ENCODE measurements at places on chromosomes 1 and 21.

- DNase-seq: no peak
These were observed 176.9 kb downstream of the FASLG start for GRCh38 chr1:172835834-172836233.

GRCh38 chr1:116478621-116479020, 92.2 kb downstream of the CD58 start:
- DNase-seq: no peak

DNA sequence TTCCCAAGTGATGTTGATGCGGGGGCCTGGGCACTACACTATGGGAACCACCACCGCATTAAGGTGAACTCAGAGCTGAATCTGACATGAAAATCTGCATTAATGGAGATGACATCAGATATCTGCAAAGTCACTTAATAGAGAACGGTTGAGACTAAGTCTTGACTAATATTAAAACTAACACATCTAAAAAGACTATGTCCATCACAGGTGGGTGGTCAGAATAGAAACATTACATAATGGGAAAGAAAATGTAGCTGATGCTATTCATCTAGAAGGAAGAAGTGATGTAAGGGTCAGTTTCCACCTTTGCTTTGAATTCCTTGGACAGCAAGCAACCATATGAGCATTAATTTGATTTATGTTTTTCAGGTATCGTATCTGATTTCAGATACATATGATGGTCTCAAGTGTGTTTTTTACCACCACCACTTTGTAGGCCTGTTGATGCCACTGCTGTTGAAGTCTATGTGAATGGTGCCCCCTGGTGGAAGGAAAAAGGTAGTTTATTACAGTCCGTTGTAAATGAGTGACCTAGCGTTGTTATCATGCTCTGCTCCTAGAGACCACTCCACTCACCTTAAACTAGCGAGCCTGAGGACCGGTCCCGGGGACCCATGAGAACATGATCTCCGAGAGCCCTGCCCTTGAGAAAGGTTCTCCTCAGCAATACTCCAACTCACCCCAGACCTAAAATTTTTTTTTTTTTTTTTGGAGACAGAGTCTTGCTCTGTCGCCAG, 73.5 kb downstream of the BACH1 start:
- peak; percentile 66 for DNase-seq

GRCh38 chr1:5690291-5690690, 301.9 kb downstream of the NPHP4 start:
- DNase-seq: no peak

DNA sequence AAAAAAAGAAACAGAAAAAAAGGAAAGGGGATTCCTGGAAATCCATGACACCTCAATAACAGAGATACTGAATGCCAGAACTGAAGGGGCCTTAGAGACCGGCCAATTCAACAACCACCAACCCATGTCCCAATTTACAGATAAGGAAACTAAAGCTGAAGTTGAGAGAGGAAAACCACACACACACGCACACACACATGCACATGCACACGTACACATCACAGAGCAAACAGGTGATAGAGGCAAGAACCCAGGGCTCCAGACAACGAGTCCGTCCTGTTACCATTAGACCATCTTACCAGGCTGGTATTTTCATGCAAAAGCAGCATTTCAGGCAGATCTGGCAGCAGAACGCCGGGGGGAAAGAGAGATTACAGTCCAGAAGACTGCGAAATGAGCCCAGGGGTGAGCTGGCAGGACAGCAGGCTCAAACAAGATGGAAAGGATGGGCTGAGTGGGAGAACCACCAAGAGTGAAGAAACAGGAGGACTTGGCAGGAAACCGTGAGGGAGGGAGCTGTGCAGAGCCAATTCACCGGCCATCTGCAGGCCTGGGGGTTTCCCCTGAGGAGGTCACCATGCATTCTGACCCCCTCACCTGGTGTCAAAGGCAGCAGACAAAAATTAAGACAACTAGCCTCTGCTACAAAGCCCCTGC, 43.5 kb downstream of the PAFAH2 start:
- peak; percentile 18 for DNase-seq

- no peak for DNase-seq
These were observed 250.2 kb downstream of the RRAGC start for GRCh38 chr1:38609166-38610025.

DNA sequence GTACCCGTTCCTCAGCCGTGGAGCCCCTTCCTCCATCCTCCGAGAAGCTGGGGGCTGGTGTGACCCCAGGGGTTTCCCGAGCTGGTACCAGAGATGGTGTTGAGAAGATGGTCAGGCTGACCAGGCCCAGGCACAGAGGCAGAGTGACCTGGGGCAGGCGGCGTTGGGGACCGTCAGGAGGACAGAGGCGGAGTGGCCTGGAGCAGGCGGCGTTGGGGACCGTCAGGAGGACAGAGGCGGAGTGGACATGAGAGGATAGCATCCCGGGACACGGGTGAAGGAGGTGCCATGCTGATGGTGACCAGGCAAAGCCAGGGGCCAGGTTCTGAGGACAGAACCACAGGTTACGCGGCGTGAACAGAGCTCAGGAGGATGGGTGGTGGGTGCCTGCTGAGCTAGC, 75.9 kb upstream of the TTC34 start:
- DNase-seq: no peak

DNA sequence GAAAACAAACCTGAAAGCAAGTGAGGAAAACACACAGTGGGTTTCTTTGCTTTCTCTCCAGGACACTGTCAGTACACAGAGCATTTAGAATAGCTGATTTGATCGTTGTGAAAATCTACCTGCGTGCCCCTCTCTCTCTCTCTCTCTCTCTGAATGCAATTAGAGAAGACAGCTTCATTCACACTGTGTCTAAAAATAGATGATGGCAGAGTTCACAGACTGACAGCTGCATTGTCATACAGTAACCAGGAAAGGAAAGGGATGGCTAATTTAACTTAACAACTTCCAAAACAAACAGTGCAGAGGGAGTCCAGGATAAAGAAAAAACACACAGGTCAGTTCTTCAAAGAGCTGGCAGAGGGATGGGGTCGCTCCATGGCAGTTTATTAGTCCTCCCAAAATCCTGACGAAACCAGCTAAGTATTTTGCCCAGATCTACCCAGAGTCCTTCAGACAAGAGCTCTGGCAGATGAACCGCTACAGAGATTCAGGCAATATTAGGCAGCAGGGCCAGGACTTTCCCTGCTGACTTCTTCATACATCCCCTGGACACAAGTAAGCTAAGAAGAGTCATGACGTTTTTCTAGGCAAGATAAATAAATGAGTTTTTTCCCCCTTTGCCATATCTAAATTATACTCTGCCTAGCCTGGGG, 58.9 kb downstream of the WLS start:
- no peak for DNase-seq

DNA sequence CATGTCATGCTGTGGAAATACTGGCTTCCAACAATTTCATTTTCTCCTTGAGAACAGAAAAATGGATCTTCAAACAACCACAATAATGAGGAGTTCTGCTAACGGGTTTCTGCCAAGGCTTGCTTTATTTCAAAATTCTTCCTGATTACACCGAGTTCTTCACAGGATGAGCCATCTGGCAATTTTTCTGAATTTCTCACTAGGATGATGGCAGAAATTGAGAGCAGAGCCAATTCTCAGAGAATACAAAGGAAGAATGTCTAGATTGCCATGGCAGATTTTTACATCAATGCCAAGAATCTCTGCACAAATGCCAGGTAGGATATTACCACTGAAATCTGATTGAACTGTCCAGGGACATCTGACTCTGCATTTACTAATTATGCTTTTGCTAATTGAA, 619.0 kb upstream of the CHRM3 start:
- no peak for DNase-seq

DNA sequence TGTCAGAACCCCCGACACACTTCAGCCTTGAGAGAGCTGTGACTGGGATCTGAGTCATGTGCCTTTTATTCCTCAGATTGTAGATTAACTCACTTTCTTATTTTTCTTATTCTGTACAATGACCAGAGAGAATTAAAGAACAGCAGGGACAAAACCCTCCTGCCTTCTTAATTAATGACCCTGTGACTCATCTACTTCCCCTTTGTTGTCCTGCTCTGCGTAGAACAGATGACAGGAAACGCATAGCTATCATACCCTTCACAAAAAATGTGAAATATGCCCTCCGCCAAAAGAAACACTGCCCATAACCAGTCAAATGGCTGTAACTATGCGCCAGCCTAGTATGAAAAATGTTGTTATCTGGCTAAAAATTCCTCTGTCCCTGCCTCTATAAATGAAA, 9.1 kb upstream of the PADI2 start:
- no peak for DNase-seq

DNA sequence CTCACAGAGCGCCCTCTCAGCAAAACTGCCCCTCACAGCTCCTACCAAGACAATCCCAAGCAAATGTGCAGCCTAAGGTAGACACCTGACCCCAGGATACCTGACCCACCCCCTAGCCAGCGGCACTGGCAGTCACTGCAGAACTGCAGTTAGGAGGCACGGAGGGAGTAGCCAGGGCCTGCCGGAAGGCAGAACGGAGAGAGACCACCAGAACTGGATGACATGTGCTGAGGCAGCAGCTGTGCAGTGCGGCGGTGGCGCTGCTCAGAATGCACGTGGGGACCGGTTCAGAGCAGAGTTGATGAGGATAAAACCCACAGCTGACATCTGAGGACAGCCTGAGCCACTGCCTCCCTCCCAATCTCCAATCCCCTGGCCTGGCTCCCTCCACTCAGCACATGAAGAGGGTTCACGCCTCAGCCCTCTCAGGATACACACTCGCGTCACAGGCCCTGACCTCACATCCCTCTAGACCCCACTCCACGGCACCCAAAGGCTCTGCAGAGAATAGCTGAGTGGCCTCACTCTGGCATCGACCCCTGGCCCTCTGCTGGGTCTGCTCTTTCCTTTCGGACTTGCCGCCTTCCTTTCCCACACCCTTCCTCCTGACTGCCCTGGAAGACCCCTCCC, 29.6 kb downstream of the UBE2G2 start:
- no peak for DNase-seq

GRCh38 chr1:156833603-156834002, 17.0 kb upstream of the SH2D2A start:
- DNase-seq: peak; percentile 66

DNA sequence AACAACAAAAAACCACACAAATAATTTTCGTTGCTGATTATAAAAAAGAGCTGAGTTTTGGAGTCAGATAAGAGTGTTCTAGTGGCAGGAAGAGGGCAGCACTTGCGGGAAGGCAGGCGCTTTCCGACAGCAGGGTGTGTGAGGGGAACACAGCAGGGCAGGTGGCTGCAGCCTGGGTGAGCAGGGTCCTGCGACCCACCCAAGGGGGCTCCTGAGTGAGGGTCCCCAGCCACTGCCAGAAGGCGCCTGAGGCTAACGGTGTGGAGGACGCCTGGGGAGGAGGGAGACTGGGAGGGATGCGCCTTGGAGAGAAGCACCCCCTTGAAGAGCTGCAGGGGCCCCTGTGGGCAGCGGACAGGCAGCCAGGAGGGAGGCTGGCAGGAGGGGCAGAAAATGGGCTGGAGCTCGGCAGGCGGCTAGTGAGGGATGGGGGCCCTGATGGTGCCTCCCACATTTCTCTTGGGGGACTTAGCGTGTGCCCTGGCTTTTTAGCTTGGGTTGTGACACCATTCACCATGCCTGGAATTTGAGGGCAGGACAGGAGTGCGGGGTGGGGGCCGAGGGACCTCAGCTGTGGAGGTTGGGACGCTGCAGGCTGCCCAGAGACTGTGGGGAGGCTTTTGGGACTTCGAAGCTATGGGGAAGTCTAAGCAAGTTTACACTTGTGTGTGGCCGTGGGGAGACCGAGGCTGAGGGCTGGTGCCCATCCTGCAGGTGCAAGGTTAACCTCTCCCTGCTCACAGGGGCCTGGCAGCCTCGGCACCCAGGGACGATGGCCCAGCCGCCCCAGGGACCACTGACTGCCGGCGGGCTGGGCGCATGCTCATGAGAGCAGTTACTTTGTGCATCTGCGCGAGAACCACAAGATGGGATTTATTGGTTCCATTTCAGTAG, 111.4 kb downstream of the SIK1 start:
- DNase-seq: peak; percentile 34

GRCh38 chr1:157597959-157598667, at the start of gene FCRL4:
Gene FCRL4, minus strand, starts transcription at chr1:157598085. Its CDS starts 141 bp downstream, at chr1:157597944.
- DNase-seq: peak; percentile 8

DNA sequence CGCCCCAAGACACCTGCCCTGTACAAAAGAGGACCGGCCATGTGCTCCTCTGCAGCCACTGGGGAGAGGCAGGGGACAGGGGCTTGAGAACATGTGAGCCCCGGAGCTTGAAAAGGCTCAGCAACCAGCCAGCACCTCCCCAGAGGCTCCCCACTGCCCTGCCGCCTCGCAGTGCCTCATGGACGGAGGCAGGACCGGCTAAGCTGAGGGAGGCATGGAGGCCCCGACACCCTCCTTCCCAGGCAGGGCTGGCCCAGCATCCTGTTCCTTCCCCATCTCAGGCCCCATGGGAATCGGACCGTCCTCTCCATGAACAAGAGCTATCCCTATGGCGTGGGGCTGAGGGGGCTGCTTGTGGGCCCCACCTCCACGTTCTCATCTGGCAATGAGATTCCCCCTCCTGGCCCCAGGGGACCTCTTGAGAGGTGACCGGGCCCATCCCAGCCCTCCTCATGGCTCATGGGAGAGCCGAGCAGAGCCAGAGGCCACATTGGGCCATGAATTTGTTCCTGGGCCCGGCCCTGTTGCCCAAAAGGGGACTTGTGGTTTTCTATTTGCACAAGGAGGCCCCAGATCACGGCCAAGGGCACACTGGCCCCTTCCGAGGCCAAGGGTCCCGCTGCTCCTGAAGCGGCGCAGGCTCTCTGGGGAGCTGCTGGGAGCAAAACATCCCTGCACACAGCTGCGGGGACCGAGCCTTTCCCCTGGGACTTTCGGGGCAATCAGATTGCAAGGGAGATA, 65.2 kb upstream of the ARHGEF16 start:
- DNase-seq: no peak

GRCh38 chr1:921011-921837, 2.5 kb upstream of the SAMD11 start:
- no peak for DNase-seq

- no peak for DNase-seq
These were observed 13.7 kb downstream of the CADM3 start for GRCh38 chr1:159185121-159185520.

DNA sequence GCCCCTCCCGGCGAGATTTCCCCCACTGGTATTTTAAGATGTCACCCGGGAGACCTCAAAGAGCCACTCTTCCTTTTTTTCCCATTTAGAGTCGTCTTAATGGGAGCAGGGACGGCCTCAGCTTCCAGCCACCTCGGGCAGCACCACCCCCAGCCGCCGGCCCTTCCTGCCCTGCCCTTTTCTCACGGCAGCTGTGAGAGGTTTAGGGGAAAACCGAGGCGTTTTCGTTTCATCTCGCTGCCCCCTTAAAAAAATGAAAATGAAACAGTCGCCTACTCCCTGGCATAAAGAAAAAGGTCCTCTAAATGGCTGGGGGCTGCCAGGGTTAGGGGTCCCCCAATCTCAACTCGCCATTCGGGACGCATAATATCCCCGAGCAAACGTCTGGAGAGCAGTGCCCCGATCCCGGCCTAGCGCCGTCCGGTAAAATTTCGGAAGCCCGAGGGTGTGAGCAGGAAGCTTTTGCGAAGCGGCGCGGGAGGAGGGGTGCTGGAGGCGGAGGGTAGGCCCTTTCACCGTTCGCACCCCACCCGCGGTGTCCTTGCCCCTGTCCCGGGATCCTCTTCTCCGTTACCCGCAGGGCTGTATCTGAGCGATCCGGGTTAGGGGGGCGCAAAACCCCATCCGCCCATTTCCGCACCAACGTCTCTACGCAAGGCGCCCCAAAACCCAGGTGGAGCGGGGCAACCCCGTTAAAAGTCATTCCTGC, 1.2 kb downstream of the RUNX3 start:
- DNase-seq: peak; percentile 71

All from activated CD8-positive, alpha-beta T cell treated with anti-CD3 and anti-CD28 coated beads for 36 hours (primary cell).